Neural crest cell (in vitro differentiated cells): ENCODE measurements at places on chromosomes 2 and 18.
A peak's percentile ranks its signal among the peaks of the same experiment; 100 is the strongest.

DNA sequence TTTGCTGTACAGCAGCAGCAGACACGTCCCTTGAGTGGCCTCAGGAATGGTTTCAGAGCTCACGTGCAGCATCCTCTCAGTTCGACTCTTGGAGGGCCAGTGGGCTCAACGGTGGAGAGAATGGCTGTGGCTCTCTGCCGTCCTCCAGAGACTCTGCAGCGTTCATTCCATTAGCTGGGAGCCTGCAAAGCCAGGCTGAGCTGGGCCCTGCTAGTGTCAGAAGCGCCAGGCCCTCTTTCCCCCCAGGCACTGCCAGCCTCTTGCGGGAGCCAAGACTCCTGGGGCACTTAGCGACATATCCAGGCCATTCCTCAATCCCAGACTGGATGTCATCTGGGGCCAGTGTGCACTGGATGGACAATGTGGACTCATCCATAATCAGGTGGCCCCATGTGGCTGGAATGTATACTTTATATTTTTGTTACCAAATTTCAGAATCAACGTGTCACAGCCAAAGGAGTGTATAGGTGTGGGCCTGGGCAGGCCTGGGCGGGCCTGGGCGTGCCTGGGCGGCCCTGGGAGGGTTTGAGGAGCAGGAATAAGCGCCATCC lies 125.1 kb upstream of the EPAS1 start:
- DNase-seq: no peak

DNA sequence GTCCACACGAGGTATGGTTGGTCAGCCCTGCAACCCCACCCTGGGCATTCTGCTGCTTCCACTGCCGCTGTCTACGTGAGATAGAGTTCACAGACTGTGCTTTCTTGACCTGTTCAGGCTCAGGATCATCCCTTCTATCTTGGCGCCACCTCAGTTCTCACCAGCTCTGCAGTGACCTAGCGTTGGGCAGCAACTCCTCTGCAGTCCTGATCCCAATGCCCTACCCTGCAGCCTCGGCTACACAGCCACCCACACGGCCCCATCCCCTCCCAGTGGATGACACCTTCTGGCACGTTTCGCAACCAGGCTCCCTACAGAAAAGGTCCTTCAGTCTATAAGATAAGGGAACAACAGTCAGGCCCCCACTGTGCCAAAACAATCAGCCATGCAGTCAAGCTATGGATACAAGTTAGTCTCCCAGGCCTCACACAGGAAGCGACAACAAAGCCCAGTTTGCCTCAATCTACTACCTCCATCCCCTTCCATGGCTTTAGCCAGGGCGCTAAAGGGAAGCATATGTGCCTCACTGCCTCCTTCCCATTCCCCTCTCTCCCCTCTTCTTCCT lies 317.9 kb upstream of the PKDCC start:
- no peak for DNase-seq

DNA sequence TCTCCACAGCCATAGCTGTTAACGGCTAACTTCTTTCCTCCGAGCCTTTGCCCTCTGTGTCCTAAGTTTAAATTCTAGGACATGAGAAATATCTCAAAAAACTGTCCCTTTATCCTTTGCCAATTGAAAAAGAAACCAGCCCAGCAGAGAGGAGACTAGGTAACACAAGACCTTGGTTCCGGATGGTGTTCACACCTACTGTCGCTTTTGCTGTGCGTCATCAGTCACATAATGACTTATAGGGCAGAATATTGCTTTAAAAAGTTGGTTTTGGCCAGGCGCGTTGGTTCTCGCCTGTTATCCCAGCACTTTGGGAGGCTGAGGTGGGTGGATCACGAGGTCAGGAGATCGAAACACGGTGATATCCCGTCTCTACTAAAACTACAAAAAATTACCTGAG lies 66.2 kb downstream of the SP3 start:
- DNase-seq: no peak

GRCh38 chr18:35303610-35304009 lies 13.6 kb upstream of the ZSCAN30 start:
- DNase-seq: no peak

DNA sequence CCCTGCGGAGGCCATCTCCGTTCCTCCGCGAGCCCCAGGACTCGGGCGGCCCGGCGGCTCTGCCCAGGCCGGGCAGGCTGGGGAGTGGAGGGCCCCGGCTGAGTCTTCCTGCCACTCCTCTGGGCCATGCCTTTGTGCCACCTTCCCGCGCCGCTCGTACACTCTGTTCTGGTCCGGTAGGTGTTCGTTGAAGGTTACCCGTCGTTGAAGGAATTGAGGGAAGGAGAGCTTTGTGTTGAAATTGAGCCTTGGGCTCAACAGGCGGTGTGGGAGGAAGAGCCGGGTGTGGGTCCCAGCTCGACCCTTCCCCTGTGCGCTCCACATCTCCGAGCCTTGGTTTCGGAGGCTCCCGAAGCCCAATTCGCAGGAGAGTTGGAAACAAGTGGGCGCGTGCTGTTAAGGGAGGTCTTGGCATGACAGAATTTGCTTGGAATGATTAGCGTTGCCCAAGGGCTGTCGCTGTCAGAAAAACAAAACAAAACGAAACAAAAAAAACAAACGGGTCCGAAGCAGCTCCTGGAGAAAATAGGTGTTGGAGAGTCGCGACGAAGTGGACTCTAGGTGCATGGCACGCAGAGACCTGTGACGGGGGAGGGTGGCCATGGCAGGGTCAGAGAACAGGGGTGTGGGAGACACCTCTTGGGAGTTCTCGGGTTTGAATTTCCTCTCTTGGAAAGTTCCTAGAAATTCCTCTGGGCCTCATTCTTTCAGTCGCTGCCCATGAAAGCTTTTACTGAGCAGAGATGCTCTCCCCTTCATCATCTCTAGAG lies 1.2 kb upstream of the MZT2A start:
- no peak for DNase-seq

DNA sequence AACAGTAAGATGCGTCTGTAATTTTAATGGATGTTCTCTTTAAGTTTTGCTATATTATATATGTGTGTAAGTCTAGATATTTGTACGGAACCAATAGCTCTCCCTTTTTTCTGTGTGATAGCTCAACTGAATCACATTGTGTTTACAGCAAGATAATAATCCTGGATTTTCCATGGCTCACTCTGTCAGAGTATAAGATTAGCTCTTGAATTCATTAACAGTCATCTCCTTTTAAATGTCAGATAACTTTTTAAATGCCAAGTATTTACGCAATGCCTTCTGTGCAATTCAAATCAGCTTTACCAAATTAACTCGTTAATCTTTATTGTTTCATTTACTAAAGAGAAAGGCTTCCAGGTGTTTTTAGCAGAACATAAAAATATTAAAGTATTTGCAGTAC lies 76.9 kb downstream of the KIAA2012 start:
- no peak for DNase-seq

DNA sequence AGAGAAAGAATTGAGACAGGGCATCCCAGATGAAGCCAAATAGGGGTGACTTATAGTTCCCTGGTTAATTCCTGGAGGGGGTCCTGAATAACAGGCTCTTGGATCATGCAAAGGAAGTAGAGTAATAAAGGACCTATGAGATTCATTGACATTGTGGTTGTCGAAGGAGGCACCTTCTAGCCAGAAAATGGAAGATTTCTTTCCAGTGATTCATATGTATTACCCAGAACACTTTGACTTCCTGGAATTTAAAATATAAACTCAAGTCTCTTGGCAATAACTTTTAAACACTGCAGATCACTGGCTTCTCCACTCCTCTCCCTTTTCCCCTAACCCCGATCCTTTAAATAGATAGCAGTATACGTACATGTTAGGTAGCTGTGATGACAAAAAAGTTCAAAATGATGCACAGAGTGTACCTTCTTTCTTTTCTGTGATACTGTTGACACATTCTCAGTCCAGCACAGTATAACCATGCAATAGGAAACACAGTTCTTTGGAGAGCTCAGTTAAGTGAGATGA lies 211.8 kb downstream of the LTBP1 start:
- no peak for DNase-seq

GRCh38 chr2:229712136-229712535 lies 2.2 kb downstream of the DNER start:
- DNase-seq: no peak

- no peak for DNase-seq
Observed at GRCh38 chr2:141020346-141020745, 1110.5 kb downstream of the LRP1B start.

- DNase-seq: peak; percentile 14
Observed at GRCh38 chr2:86624267-86624547, 542 bp upstream of the RNF103 start.

- DNase-seq: no peak
Observed at GRCh38 chr18:55079481-55080355, 120.5 kb upstream of the CCDC68 start.

GRCh38 chr18:45157576-45157975 lies 457.7 kb upstream of the SLC14A2 start:
- no peak for DNase-seq

DNA sequence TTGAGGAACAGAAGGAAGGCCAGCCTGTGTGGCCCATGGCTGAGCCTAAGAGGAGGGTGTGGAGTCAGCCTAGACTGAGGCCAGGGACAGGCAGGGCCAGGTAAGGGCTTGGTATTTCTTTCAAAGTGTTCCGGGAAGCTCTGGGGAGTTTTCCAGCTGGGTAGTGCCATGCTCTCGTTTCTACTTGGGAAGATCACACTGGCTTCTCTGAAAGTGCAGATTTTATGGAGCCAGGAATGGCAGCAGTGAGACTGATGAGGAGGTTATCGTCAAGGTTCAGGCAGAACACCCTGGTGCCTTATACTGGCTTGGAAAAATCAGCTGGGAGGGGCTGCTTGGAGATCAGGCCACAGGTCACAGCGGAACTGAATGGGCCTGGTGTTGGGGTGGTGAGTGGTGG lies 245.1 kb downstream of the SOX11 start:
- DNase-seq: no peak

DNA sequence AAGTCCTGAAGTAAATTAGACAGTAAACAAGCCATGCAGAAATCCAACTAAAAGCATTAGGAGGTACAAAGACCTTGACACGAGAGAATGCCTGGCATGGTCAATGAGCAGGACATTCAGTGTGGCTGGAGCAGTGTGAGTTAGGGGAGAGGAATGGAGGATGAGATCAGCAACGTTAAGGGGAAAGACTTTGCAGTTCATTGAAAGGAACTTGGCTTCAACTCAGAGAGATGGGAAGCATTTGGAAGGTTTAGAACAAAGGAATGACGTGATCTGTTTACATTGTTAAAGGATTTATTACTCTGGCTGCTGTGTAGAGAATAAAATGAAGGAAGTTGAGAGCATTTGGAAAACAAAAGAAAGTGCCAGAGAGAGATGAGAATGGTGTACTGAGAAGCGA lies 621.3 kb downstream of the XIRP2 start:
- DNase-seq: no peak

GRCh38 chr2:1585635-1586034 lies 158.7 kb downstream of the PXDN start:
- no peak for DNase-seq

DNA sequence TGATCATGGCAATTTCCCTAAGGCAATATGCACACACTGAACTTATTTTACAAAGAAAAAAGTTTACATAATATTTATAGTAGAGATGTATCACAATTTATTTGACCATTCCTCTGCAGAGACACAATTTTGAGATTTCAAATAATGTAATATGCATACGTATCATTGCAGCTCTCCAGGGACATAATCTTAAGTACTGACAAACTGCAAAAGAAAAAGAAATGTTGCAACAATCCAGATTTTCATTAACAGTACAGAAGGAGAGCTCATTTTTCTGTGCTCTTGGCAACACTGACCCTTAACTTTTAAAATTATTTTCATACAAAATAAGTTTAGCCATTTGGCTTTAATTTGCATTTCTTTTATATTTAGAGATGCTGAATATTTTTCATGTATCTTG lies 710.2 kb upstream of the SLC39A10 start:
- no peak for DNase-seq

- no peak for DNase-seq
Observed at GRCh38 chr18:21391074-21391673, 149.1 kb downstream of the GREB1L start.

- DNase-seq: no peak
Observed at GRCh38 chr2:77086051-77086450, 436.1 kb downstream of the LRRTM4 start.

- no peak for DNase-seq
Observed at GRCh38 chr2:150403457-150403856, 84.0 kb downstream of the RND3 start.

GRCh38 chr2:198017068-198017467 lies 212.7 kb downstream of the PLCL1 start:
- DNase-seq: no peak

DNA sequence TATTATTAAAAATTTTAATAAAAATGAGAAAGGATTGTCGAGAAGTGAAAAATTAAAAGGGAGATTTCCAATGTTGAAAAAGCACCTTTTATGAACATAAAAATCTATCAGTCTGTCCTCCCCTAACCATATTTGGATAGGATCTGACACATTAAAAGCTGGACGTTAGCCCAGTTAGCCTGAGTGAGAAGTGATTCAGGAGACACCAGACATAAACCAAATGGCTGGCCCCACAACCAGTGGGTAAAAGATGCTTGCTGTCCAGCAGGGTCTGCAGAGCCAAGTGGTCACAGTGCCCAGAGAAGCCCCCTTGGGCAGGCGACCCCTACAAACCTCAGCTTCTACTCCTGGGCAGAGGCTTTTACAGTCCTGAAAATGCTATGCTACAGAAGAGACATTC lies 253.8 kb upstream of the LYPD1 start:
- DNase-seq: no peak

DNA sequence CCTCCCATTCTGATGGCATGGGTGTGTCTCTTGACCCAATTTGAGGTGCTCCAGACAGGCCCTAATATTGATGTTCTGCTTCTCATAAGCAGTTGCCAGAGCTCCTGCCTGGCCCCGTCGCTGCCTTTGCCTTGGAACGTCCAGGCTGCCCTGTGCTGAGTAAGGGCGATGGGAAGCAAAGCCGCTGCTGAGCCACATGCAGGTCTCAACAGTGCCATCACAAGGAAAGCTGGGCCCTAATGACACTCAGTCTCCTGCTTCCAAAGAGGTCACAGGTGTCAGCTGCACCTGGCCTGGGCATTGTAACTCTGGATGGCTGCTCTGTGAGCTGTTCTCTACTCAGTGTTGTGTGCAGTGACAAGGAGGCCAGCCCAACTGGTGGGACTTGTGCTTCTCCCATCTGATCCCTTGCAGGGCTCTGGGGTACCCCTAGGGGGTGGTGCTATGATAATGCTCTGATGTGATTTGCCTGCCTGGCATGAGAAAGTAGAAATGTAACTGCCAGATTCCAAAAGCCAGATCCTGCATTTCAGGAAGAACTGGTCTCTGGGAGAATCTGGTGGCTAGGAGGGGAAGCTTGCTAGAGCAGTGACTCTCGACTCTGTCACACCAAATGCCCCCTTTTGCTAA lies 8.7 kb downstream of the TTC39C start:
- DNase-seq: no peak

GRCh38 chr2:182914852-182915251 lies 48.4 kb upstream of the FRZB start:
- DNase-seq: no peak

- no peak for DNase-seq
Observed at GRCh38 chr18:77676910-77677309, 427.3 kb downstream of the GALR1 start.

DNA sequence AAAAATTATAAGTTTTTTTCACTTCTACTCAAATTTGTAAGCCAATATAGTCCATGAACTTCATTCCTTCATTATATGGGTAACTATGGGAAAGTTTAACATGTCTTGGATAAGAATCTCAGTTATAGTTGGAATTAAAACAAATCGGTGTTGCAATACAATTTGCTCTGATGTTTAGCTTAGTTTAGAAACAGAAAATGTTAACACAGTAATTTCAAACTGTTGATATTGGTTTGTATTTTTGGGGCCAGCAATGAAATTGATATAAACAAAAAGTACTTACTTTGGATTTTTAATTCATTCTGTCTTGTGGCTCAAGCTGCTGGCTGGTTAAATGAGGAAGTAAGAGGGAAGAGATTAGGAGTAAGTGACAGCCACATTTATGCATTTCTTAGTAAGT lies 368.5 kb upstream of the NT5C1B start:
- DNase-seq: no peak
